ENCODE measurements at places on chromosomes 11 and 22.

- no peak for DNase-seq
Measured at GRCh38 chr11:70645537-70645936, 247.2 kb downstream of the CTTN start.

GRCh38 chr11:102438311-102439062, 14.1 kb downstream of the TMEM123 start:
- no peak for DNase-seq

DNA sequence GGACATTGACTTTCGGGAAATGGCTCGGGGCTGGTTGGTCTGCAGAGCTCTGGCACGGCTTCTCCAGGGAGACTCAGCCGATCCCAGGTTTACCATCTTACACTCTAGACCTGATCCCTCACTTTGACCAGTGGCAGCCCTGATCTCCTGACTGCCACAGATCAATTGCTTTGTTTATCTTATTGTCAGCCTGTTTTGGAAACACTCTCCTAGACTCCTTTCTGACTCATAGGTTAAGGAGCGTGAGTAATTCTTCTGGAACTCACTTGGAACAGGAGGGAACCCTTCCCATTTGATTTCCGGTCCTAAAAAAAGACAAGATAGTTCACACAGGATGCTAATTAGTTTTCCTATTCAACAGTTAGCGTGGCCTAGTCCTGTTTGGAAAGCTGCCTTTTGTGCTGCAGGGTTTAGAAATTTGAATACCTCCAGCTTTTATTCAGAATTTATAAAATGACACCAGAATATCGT, 16.0 kb upstream of the BMAL1 start:
- DNase-seq = peak; percentile 88

DNA sequence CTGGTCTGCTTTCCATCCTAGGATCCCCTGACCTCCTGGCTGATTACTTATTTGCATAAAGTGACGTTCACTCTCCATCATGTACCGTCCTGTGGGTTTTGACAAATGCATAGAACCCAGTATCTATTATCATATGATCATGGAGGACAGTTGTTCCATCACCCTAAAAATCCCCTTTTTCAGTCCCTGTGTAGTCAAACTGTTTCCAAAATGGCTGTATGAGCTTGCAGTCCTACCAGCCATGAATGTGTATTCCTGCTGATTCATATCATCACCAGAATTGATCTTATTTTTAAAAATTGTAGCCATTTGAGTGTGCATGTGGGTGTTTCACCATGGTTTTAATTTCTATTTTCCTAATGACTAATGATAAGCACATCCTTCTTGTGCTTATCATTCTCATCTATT, 108.8 kb downstream of the MPPED1 start:
- DNase-seq = no peak

GRCh38 chr11:60504219-60504905, 10.8 kb upstream of the MS4A13 start:
- DNase-seq = no peak

- no peak for DNase-seq
Measured at GRCh38 chr11:120898568-120898967, 125.3 kb upstream of the TBCEL start.

DNA sequence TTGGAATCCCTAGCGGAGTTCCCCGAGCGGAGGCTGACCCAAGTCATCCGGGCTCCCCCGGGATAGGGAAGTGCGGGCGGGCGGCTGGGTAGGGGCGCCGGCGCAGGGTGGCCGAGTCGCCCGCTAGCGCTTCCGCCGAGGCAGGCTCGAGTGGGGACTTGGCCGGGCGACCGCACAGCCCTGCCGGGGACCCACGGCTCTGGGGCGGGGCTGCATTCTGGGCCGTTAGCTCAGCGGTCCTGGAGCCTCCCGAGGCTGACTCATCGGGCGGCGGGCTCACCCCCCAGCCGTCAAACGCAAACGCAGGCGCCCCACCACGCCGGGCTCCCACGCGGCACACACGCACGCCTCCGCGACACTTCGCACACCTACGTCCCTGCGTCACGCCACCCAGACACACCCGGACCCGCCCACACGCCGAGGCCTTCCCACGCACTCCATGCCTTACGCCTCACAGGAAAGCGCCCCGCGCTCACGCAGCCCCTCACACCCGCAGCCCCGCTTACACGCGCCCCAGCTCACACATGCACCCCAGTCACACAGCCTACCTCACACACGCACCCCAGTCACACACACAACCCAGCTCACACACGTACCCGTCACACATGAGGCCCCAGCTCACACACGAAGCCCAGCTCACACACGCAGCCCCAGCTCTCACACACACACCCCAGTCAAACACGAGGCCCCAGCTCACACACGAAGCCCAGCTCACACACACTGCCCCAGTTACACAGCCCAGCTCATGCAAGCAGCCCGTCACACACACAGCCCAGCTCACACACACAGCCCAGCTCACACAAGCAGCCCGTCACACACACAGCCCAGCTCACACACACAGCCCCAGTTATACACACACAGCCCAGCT, 1.2 kb downstream of the PHLDB1 start:
- peak; percentile 88 for DNase-seq

GRCh38 chr11:117986981-117987574, 884 bp downstream of the IL10RA start:
- DNase-seq = no peak

GRCh38 chr11:65390996-65391395, 4.6 kb downstream of the FRMD8 start:
- peak; percentile 38 for DNase-seq

DNA sequence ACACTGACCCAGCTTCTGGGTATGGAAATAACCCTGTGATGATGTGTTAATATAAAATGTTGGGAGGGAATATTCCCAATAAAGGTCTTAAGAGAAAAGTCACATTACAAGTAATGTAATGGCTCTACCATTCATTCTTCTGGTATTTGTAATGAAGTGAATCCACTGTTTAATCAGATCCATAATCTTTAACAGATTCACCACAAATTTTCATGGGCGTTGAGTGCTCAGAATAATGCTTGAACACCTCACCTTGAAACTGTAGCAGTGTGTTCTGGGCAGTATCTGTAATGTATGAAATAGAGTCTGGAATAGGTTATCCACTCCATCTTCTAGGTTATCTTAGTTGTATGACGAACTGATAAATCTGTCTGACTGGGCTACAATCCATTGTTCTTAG, 26.6 kb upstream of the CRTAM start:
- no peak for DNase-seq

GRCh38 chr11:97460091-97460490, 1070.3 kb downstream of the JRKL start:
- DNase-seq = no peak

DNA sequence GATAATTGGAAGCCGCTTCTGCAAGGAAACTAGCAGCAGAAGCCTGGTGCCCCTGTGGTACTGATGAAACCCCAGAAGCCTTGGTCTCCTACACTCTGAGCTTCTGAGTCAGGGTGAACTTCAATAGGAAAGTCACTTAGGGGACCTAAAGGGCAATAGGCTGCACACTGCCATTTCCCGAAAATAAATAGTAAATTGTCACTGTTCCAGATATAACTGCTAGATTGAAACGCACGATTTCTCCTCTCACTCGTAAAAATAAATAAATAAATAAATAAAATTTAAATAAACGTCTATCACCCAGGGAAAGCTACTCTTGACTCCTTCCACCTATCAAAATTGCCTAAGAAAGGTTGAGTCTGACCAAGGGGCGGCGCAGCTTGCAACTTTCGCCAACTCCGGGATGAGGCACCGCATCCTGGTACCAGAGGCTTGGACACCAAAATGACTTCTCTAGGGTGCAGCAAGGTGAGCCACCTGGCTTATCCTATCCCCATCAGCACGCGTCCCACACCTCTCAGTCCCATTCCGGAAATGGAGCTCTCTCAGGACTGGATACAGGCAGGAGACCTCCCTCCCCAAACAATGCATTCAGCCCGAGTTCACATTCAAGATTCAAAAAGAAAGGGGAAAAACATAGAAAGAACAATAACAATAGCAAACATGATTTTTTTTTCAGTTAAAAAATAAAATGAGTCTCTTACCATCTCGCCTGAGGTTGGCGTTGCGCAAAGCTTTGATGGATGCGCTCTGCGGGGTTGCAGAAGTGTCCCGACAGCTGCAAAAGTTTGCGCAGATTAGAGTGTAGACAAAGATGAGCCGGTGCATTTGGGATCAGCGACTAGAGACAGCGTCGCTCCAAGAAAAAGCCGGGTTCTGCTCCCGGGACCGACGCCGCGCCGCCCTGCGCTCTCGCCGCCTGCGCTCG, 583 bp downstream of the PDGFD start:
- peak; percentile 23 for DNase-seq

DNA sequence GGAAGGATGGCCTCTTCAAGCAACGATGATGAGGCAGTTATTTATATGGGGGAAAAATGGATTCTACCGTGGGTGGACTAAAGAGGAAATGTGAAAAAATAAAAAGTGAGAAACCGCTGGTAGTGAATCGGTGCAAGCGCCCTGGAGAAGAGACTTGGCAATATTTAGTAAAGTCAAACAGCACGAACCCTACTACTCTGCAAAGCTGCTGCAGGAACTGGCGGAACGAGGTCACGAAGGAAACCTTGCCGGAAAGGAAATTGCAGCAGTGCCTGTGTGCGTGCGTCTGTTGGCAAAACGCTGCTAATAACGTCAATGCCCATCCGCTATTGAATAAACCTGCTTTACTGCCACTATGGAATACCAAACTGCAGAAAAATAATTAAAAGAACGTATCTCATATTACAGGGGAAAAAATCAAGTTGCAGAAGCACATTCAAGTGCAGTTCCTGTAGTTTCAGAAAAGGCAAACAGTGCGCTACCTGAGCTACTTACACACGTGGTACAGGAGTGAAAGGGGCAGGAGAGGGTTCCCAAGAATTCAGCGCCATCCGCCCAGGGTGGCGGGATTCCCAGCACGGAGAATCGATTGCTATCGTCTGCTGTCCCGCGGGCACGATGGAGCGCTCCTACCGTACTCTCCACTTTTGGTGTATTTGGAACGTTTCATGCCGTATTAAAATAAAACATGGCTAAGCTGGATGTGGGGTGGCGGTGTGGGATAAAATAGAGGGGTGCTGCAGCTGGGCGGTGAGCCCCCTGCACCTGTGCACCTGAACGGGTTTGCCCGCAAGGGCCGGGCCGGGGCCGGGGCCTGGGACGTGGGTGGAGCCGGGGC, 585 bp upstream of the NADSYN1 start:
- peak; percentile 68 for DNase-seq

- no peak for DNase-seq
Measured at GRCh38 chr11:98736833-98737232, 283.9 kb upstream of the CNTN5 start.

DNA sequence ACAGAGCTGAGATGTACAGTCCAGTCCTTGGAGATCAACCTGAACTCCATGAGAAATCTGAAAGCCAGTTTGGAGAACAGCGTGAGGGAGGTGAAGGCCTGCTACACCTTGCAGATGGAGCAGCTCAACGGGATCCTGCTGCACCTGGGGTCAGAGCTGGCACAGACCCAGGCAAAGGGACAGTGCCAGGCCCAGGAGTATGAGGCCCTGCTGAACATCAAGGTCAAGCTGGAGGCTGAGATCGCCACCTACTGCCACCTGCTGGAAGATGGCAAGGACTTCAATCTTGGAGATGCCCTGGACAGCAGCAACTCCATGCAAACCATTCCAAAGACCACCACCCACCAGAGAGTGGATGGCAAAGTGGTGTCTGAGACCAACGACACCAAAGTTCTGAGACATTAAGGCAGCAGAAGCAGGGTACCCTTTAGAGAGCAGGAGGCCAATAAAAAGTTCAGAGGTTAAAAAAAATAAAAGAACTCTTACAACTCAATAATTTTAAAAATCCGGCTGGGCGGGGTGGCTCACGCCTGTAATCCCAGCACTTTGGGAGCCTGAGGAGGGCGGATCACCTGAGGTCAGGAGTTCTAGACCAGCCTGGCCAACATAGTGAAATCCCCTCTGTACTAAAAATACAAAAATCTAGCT, 69.9 kb upstream of the RTL6 start:
- DNase-seq = peak; percentile 32

DNA sequence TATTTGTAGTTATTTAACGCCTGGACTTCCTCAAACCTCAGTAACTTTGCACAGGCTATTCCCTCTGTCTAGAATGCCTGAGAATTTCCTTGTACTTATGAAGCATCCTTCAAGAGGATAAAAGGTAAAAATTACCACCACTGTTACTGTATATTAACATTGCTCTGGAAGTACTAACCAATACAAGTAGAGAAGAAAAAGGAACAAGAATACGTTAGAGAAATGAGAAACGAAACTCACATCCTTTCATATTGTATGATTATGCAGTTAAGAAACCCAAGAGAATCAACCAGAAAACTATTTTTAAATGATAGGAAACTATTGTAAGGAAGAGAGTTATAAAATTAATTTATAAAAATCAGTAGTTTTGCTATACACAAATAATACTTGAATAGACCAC, 48.2 kb upstream of the OR5P2 start:
- DNase-seq = no peak

GRCh38 chr11:47171856-47172255, 4.8 kb downstream of the ARFGAP2 start:
- no peak for DNase-seq

DNA sequence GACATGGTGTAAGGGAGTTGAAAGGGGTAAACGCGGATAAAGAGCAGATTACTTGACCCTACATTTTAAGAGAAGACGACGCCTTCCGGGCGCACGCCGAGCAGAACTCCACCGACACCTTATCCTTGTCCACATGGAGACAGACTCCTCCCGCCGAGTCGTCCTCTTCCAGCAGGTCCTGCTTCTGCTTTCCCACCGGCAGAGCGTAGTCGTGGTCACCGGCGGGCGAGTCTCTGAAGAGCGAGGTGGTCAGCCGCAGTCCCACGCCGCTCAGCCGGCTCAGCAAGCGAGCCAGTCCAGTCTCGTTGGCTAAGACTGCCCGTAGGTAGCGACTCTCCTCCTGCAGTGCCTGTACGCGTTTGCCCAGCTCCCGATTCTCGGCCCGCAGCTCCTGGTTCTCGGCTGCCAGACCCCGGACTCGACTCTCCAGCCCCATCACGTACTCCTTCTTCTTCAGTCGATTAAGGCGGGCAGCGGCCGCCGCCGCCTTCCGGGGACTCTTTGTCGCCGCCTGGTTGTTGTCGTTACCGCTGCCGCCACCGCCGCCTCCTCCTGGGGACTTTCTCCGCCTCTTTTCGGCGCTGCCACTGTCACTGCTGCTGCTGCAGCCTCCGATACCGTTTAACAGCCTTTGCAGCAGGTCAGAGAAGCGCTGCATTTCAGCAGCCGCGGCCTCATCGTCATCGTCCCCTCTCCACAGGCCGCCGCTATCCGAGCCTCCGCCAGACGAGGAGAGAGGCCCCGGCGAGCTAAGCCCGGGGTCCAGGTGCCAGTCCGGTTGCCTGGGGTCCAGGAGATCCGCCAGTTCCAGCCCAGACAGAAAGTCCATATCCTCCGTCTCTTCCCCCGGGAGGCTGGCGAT, 945 bp downstream of the CREBZF start:
- peak; percentile 70 for DNase-seq

- no peak for DNase-seq
Measured at GRCh38 chr11:132862933-132863332, 669.4 kb downstream of the OPCML start.

All from fibroblast of gingiva (primary cell).